Thyroid gland (tissue), 4 donors: ENCODE measurements at places on chromosomes 4 and X.

GRCh38 chrX:109847257-109848187 lies 114.5 kb upstream of the ACSL4 start:
- no peak for DNase-seq

DNA sequence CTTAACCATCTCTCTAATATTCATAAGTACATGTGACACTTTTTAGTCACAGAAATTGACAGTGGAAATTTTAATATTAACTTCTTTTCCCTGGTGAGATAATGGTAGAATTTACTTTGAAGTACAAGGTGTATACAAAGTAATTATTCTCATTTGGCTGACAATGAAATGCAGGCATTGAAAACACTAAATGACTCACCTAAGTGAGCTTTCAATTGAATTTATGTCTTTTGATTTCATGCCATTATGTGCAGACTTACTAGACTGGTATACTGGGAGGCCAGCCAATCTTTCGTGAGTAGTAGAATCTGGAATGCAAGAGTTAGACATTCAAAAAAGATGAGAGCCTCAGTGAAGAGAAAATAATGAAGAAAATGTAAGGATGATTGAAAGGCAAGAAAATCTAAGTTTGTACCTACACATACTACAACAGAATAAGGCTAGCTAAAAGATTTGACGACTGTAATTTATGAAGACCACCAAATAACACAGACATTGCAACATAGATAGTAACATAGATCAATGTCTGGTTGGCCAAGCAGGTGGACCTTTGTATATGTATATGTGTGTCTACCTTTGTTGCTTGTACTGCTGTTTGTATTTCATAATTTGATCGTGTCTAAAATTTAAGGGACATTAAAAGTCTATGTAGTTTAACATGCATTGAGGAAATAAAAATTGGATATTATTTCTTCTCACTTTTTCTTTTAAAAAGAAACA lies 459.7 kb downstream of the IL15 start:
- DNase-seq: peak; percentile 49

DNA sequence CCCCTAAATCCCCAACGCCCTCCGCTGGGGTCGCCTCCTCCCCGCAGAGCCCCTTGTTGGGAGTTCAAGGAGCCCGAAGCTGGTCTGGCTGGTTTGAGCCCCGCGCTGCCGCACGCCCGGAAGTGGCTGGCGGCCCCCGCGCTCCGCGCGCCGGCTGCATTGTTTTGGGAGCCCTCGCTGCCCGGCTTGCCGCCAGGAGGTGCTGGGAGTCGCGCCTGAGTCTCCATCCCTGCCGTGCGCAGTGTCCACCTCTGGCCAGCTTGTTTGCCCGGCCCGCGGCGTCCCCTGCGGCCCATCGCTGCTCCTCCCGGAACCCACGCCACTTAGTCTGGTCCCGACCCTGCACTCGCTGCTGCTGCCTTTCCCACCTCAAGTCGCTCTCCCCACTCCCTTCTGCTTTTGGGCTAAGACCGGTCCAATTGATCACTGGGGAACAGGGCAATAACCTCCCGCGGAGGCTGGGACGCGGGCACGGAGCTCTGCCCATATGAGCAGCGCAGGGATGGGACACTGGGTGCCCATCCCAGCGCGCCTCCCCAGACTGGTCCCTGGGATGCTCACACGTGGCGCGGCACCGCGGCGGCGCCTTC lies 2.2 kb upstream of the SFRP2 start:
- DNase-seq: peak; percentile 18

GRCh38 chr4:128424527-128425497 lies 137.2 kb upstream of the PGRMC2 start:
- no peak for DNase-seq

- DNase-seq: peak; percentile 21
Measured at GRCh38 chr4:41303372-41304118, 46.8 kb downstream of the UCHL1 start.

GRCh38 chrX:153773741-153774575 lies 6.9 kb upstream of the SRPK3 start:
- DNase-seq: no peak

DNA sequence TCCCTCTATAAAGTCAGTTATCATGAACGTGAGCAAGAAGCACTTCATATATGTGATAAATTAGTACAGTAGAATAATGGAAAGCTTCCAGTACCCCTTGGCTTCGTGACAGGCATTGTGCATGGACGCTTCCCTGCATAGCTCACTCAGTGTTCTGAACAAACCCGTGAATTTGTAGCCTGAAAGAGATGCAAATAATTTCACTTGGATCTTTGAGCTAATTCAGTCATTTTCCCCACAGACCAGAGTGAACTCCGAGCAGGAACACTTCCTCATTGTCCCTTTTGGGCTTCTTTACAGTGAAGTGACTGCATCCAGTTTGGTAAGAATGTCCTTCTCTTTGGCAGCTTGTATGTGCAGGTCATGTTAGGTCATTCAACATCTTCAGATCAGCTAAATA lies 50.1 kb downstream of the ADD1 start:
- no peak for DNase-seq

- no peak for DNase-seq
Measured at GRCh38 chrX:40265936-40266335, 168.2 kb upstream of the BCOR start.

DNA sequence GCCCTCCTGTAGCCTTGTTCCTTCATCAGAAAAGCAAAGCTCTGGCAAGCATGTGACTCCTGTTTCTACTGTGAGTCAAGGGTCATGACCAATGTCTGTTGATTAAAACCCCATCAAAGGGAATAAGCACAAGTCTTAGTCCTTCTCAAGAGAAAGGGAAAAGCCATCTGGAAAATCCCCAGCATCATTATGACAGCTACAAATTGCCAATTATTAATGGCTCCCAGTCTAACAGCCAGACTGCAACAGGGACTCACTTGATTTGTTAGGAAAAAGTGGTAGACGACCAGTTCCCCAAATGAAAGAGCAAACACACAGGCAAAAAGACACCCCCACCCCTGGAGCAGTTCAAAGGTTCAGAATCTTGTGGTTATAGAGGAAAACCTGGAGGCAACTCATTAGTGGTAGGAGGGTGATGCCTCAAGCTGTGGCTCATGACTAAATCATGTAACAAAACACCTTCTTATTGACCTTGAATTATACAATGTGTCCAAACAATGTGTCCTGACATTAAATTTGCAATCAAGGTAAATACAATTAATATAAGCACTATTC lies 315.7 kb downstream of the HNRNPD start:
- DNase-seq: no peak

- no peak for DNase-seq
Measured at GRCh38 chrX:31658360-31658759, 586.5 kb upstream of the FTHL17 start.

GRCh38 chr4:129327637-129328036 lies 231.7 kb downstream of the C4orf33 start:
- DNase-seq: no peak

GRCh38 chr4:112515198-112516065 lies 548 bp downstream of the NEUROG2 start:
- DNase-seq: no peak

DNA sequence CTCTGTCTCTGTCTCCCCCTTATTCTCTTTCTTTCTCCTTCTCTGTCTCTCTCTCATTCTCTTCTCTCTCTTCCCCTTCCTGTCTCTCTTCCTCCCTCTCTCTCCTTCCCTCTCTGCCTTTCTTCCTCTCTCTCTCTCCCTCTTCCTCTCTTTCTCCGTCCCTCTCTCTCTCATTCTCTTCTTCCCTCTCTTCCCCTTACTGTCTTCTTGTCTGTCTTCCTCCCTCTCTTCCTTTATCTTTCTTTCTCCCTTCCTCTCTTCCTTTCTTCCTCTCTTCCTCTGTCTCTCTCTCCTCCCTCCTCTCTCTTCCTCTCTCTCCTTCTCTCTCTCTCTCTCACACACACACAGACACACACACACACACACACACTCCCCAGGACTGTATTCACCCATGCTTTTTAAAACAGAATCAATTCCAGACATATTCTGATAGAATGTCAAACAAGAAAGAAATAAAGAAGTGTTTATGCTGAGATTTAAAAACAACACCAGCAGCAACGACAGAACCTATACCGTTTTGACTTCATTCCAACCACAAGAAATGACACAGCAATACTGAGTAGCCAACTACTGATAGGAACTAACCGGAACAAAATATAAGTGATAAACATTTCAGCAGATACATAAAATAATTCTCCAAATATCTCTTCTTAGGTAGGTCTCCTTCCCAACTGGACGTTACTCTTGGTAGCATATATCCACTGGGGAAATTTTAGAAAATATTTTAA lies 296.7 kb downstream of the ASMT start:
- no peak for DNase-seq

DNA sequence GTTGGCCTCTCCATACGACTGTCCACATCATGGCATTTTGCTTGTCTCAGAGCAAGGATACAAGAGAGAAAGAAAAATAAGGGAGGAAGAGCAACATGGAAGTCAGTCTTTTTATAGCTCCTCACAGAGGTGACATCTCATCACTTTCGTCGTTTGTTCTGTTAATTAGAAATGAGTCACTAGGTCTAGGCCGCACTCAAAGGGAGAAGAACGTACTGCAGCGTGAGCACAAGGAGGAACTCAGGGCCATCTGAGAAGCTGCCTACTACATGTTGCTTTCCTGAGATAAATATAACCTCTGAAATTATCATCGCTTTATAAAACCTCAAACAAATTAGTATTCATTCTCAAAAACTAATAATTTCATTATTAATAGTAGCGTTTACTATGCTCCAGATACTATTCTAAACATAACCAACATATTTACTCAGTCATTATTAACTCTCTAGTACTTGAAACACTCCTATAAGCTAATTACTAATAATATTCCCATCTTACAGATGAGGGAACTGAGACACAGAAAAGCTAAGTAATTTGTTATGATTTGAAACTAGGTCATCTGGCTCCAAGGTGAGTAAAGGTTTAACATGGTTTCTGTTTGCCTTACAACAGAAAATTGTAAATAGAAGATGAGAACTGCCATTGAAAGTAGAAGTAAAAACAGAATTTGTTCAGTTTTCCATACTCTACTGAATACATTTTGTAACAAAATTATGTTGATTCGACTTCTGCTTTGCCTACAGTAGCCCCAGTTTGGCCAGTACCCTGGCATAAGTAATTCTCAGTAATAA lies 213.2 kb upstream of the UGT8 start:
- no peak for DNase-seq

DNA sequence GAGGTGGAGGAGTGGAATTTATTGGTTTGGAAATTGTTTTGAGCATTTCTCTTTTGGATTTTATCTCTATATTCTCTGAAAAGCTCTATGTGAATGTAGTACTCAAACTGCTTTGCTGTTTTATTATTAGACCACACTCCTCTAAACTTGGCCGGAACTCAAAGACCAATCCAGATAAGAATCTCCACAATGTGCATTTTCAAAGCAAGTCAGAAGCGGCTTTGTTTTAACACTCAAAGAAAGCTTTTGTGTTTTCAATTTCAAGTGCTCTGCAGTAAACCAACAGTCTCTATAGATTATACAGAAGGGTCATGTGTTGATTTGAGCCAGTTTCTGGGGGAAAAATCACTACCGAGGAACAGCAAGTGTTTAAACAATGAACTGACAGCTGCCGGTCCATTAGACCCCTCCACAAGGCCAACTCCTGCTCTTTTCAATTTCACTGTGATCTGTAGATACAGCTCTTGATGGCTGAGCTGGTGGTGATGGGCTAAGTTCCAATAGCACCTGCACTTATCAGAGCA lies 79.4 kb downstream of the FTHL17 start:
- no peak for DNase-seq

DNA sequence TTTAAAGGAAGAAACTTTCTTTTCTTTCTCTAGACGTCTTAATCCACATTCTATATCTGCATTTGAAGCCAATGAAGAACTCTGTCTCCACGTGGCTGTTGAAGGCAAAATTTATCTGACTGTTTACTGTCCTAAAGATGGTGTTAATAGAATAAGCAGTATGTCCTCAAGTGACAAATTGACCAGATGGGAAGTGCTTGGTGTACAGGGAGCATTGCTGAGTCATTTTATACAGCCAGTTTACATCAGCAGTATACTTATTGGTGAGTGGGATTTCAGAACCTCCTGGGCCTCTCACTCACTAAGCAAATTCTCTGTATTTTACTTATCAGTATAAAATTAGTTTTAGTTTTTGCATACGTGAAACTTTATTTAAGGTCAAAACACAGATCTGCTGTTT lies 33.7 kb downstream of the ADAD1 start:
- no peak for DNase-seq

DNA sequence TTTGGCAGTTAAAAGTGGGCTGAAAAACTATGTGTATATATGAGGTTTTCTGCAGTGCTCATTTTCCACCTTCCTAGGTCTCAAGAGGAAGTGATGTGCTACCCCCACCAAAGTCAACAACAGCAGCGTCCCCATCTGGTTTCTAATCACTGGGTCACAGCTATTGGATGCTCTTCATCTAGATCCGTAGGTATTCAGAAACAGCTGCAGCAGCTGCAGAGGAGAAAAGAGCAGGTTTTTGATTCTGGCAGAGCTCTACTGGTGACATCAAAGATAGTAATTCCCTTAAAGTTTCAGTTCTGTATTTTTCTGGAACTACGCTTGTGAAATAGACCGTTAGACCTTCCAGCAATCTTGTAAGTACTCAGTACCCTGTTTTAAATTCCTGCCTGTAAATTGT lies 5.8 kb upstream of the GUCY2F start:
- DNase-seq: no peak

DNA sequence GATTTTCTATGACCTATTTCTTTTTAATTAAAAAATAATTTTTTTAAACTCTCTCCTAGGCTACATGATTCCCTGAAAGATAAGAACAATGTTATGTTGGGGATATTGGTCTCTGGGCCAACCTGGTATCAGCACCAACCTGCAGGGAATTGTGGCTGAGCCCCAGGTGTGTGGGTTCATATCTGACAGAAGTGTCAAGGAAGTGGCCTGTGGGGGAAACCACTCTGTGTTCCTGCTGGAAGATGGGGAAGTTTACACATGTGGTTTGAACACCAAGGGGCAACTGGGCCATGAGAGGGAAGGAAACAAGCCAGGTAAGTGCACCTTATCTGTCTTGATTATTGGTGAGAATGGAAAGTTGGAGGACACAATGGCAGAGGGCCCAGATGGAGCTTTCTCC lies 13.5 kb downstream of the HERC3 start:
- no peak for DNase-seq

DNA sequence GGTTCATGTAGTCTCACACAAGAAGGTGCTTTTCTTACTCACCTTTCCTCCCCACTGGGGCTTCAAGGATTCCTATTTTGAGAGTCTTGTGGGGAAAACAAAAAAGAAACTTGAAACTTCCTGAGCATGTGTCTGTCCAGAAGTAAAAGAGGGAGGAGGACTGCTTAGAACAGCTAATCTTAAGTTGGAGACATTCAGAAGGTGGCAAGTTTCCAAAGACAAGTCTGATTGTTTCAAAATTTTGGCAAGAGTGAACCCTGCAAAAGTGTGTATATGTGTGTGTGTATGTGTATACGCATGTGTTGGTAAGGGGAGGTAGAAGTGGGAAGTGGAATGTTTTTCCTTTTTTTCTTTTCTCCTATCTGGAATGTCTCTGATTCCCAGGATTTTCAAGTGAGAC lies 189.0 kb upstream of the FRMPD4 start:
- DNase-seq: no peak

GRCh38 chrX:10901290-10901633 lies 209.9 kb upstream of the HCCS start:
- DNase-seq: no peak

GRCh38 chr4:155964016-155964891 lies 10.6 kb upstream of the CTSO start:
- DNase-seq: no peak
